ENCODE measurements at places on chromosomes 12 and 14.

GRCh38 chr12:80777587-80777986 lies 60.9 kb downstream of the MYF5 start:
- DNase-seq, result no peak

DNA sequence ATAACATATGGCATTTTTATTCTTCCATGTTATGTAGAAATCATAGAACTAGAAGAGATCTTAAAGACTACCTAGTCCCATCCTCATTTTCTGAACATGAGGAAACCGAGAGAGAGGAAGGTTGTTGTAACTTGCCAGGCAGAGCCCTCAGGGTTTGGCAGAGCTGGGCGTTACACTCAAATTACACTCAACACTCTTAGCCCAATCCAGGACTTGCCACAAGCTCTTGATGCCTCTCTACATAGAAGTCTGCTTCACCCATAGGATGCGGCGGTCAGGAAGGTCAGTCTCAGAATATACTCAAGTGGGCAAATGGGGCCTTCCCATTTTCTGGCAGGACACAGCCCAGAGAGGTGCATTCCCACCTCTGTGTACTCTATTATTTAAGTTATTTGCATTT lies 208.1 kb downstream of the ZFP36L1 start:
- no peak for DNase-seq

GRCh38 chr12:31589904-31590641 lies 863 bp downstream of the DENND5B start:
- DNase-seq, result peak; percentile 4

DNA sequence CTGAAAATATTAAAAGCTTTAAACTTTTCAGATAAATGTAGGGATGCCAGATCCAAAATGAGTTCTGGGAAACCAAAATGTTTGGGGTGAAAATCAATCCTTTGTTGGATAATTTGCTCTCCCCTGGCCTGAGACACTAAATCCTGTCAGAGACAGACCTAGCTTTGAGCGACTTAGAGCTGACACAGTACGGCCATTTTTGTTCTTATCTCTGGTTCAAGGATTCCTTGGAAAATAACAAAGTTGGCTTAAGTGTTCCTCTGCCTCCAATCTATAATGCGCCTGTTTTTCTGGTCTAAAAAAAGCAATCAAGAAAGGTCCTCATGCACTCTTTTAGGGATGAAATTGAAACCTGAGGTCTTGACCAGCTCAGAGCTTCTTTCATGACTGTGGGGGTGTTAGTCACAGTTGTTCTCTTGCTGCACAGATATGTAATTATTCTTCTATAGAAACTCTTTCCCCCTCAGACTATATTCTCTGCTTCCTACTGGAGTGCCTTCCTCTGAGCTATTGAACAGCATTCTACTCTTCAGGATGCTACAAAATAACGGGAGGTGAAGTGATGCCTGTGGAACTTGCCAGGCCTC lies 52.3 kb upstream of the EGLN3 start:
- DNase-seq, result no peak

DNA sequence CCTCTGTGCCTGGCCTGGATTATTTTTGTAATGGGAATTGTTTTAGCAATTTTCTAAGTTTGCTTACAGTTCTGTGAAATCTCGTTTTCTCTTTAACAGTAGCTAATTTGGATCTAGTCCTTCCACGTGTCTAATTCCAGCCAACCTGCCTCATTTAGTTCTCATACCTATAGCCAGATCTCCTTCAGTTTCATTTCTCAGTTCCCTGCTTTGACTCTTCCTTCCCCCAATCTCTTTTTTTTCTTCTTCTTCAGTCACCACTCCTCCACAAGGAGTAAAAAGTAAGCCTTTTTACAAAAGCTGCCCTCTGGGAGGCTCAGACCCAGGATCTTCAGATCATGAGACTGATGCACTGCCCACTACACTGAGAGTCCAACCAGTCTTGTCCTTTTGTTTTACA lies 1.4 kb downstream of the THTPA start:
- DNase-seq, result no peak

DNA sequence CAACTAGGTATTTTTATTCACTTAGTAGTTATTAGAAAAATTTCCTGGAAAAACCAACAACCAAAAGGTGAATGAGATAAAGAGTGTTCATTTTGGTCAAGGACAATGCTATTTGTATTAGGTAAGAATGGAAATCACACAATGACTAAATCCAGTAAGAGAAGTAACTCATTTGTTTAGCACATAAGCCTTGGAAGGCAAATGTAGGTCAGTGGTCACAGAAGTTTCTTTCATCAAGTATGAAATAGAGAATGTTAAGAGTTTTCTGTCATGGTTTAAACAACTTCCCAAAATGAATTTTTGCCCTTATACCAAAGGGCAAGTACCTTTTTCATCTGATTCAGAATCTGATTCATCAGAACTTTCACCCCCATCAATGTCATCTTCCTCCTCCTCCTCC lies 101.7 kb downstream of the KIF21A start:
- DNase-seq, result no peak

GRCh38 chr14:105087308-105087962 lies 22.2 kb upstream of the GPR132 start:
- DNase-seq, result no peak

DNA sequence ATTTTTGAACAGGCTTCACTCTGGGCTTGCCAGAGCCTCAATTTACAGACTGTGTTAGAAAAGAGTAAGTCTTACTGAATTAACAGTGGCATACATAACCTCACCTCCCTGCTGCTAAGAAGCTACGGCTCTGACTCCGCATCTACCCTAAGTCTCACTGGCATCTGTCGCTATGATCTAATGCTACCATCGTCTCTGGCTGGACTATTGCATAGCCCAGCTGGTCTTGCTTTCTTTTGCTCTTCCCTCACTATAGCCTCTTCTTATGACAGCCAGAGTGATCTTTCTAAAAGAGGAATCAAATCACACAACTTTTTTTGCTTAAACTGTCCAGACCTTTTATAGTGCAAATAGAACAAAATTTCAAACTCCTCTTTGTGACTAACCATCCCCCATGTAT lies 81.1 kb downstream of the SLC24A4 start:
- DNase-seq, result no peak

DNA sequence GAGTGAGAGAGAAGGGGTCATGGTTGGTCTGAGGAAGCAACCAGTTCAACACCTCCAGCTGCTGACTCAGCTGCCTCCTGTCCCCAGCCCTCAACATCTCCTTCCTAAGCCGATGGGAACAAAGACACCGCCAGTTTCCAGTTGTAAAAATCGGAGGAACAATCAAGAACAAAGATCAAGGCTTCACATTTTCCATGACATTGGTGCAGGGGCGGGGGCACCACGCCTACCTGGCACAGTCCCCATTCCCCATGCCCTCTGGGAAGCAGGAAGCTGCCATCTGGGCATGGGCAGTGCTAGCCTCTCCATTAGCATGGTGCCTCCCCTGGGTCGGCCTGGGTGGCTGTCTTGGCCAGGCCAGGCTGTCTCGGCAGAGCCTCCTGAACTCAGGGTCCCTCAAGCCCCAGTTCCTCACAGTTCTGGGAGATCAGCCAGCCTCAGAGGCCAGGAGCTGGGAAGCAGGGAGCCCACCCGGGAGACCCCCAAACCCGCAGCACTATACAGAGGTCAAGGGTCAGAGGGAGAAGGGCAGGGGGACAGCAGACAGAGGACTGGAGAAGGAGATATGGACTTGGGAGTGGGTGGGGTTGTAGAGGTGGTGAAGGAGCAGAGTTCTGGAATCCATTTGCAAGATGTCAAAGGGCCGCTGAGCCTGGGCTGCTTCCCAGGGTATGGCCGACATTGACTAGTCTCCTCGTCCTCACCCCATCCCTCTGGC lies 19.6 kb upstream of the TMEM106C start:
- DNase-seq, result no peak

GRCh38 chr12:42325326-42325652 lies 605 bp downstream of the ZCRB1 start:
- DNase-seq, result no peak

GRCh38 chr12:2168808-2169207 lies 116.0 kb downstream of the CACNA1C start:
- DNase-seq, result no peak

DNA sequence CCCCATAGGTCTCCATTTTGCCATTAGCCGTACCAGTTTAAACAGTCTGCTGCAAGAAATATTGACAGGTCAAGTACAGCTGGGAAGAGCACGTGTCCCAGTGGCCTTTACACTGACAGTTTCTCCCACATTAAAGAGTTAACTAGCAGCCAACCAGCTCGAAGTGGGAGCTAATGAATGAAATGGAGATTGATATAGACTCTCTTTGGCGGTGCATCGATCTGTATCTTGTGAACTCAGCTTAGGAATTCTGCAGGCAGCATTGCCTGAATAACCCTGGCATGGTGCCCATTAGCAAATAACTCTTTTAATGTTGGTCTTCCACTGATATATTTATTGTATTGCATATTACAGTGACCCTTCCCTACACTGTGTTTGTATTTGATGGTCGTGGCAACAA lies 319.4 kb downstream of the EGLN3 start:
- DNase-seq, result no peak

DNA sequence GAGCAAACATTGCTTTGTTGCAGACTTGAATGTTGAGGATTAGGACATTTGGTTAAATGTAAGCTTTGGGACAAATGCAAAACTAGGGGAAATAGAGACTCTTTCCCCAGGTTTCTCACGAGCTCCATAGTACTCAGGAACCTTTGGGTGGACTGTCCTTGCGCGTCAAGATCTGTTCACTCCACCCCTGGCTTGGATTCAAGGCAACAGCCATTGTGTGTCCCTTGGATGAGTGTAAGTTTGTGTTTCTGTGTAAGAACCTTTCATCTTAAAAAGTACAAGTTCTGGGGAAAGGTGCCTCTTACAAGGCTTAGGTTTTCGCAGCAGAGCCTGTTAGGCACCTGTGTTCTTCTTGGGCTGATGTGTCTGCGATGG lies 3.7 kb downstream of the SUSD6 start:
- no peak for DNase-seq

DNA sequence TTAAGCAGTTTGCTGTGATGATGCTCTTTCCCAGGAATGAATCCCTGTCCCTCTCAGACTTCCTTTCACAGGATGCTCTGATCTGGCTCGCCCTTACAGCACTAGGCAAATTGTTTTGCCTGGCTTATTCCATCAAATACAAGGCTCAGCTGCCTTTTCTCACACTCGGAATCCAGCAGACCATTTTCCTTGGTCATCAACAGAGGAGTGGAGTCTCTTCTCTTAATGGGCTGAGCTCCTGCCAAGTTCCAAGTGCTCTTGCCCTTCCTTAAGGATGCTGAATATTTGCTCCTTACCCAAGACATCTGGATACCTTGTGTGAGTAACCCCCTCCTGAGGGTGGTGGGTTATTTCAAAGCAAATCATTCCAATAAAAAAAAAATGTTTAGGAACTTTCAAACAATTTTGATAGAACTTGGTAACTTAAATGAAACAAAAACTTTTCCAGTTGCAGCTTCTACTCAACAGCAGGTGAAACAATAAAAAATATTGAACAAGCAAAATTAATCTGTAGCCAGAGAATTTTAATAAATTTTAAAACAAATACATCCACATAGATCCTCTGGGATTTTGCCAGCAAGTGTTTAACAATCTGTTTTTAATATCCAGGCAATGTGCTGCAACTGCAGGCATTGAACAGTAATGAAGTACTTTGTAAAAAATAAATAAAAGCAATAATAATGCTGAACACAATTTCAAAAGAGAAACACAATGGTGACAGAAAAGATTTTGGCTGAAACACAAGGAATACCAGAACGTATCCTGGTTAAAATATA lies 264.0 kb upstream of the FAR2 start:
- no peak for DNase-seq

GRCh38 chr12:59093073-59093772 lies 172.9 kb upstream of the LRIG3 start:
- DNase-seq, result no peak

DNA sequence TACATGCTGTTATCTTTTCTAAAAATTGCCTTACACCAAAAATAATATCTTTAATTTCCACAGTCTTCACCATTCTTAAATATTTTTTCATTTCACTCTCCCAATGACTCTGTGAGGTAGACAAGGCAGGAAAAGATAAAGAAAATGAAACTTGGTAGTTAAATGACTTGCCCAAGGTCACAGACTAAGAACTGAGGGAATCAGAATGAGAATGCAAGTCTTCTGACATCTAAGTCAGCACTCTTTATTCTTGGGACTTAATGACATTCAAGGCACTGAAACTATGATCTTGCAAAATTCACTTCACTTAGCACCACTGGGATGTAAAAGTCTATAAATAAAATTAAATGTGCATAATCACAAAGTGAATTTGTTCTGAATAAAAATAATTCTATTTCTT lies 104.5 kb downstream of the SLC2A13 start:
- no peak for DNase-seq

GRCh38 chr12:60194678-60195077 lies 598.8 kb downstream of the SLC16A7 start:
- DNase-seq, result no peak

GRCh38 chr12:92462049-92462448 lies 240.7 kb upstream of the PLEKHG7 start:
- DNase-seq, result no peak

GRCh38 chr14:38120109-38120508 lies 87.6 kb upstream of the SSTR1 start:
- no peak for DNase-seq

GRCh38 chr14:95297832-95298231 lies 21.9 kb downstream of the CLMN start:
- DNase-seq, result no peak

- no peak for DNase-seq
These were observed 63.2 kb downstream of the SPRING1 start for GRCh38 chr12:116674643-116675183.

GRCh38 chr12:5506821-5507231 lies 74.9 kb downstream of the NTF3 start:
- no peak for DNase-seq

DNA sequence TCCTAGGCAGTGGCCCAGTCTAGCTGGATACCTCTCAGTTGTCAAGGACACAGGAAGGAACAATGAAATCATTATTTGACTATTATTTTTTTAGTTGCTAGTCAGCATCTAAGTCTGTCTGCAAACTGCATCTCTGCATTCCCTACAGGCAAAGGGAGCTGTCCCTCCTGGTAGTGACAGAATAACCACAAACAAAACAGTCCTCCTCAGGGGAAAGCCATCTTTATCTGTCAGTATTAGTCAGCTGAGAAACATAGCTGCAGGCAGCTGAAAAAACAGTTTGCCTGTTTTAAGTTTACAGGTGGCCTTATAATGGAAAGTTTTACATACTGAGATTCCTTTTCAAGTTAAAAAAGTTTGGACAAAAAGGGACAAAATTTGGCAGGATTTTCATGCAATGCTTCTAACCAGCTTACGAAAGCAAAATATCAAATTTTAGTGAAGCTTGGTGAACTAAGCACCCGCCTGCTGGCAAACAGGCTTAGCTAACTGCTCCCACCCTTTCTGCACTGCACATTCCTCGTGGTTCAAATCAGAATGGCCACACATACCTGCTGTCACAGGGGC lies 29.5 kb downstream of the SLC25A21 start:
- DNase-seq, result no peak

GRCh38 chr14:20460458-20461224 lies 593 bp downstream of the PIP4P1 start:
- no peak for DNase-seq

GRCh38 chr12:113103756-113104450 lies 31.7 kb downstream of the RASAL1 start:
- no peak for DNase-seq

Measured in stimulated activated CD8-positive, alpha-beta memory T cell treated with anti-CD3 and anti-CD28 coated beads, Interleukin-7, amount 100 ng/mL, for 24 hours (primary cell).